ENCODE measurements at places on chromosomes 6 and 20.

DNA sequence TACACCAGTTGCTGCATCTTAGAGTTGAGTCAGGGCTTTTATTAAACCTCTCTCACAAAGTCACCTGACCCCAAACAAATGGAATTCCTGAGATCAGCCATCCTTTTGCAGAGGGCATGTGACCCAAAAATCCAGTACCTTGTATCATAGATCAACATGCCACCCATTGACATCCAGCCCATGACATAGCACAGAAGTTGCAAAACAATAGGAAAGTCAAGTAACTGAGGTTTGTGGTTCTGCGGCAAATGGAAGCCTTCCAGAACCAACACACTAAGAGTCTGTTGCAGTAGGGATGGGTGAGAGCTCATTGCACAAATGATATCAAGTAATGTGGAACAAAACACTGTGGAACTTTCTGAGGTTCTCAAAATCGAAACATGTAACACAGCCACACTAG is 111.2 kb downstream of the PDE7B start:
- no peaks in the 10 kb centered on the region for H3K27me3 ChIP-seq
- H3K27ac ChIP-seq: no peak overlapping the region
- no peak overlapping the region for H3K4me3 ChIP-seq
- H3K4me1 ChIP-seq: no peaks in the 10 kb centered on the region

DNA sequence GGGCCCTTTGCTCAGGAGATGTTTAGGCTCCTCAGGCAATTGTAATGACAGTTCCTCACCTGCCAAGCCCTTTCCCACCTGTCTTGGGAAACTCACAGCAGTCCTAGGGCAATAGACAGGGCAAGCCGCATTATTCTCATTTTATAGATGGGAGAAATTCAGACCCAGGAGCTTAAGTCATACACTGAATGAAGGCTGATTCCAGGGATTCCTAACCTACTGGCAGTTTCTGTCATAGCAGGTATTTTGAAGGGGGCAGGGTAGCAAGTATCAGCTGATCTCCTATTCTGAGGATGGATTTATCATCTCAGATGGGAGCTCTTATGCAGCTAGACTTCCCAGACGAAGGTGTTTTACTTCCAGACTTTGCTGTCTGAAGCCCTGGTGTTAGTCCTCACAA is 61.4 kb upstream of the MYL9 start:
- peaks cover 7% of the 10 kb centered on the region for H3K36me3 ChIP-seq
- no peak for ATAC-seq
- peak overlapping the region; percentile 53 for H3K27ac ChIP-seq
- H3K4me1 ChIP-seq: peaks cover 62% of the 10 kb centered on the region
- no peaks in the 10 kb centered on the region for H3K27me3 ChIP-seq
- no peak overlapping the region for H3K4me3 ChIP-seq

DNA sequence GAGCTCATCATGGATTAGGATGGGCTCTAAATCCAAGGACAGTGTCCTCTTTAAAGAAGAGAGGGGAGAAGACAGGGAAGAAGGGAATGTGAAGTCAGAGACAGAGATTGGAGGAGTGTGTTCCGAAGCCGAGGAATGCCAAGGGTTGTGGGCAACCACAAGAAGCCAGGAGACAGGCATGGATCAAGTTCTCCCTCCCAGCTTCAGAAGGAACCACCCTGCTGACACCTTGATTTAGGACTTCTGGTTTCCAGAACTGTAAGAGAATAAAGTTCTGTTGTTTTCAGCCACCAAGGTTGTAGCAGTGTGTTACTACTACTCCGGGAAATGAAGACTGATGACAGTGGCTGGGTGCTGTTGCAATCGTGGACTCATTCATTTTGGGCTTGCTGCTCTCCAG is 120.1 kb downstream of the RPS12 start:
- H3K27ac ChIP-seq: no peak overlapping the region
- no peak overlapping the region for H3K4me3 ChIP-seq
- no peaks in the 10 kb centered on the region for H3K36me3 ChIP-seq
- ATAC-seq: no peak
- no peaks in the 10 kb centered on the region for H3K27me3 ChIP-seq
- H3K4me1 ChIP-seq: peaks cover 9% of the 10 kb centered on the region

- peak overlapping the region; percentile 63 for H3K4me3 ChIP-seq
- peaks cover 12% of the 10 kb centered on the region for H3K4me1 ChIP-seq
- peaks cover 88% of the 10 kb centered on the region for H3K27me3 ChIP-seq
- ATAC-seq: peak; percentile 50
- H3K27ac ChIP-seq: no peak overlapping the region
Measured at GRCh38 chr6:147506704-147507114, 1.8 kb upstream of the SAMD5 start.

DNA sequence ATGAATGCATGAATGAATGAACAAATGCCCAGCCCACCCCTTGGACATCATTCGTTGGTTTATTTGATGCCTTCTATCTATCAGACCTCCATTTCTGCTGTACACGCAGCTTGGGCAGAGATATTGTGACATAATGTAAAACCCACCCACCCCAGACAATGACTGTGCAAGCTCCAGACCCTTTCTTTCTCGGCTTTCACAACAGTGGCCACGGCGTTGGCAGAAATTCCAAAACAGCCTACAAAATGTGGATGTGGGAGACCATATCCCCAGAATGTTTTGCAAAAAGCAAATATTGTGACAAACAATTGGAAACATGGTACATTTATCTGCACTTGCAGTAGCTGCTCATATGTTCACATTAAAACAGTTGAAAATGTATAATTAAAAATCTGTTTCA is 162.0 kb upstream of the MAFB start:
- H3K4me1 ChIP-seq: no peaks in the 10 kb centered on the region
- no peak overlapping the region for H3K27ac ChIP-seq
- no peaks in the 10 kb centered on the region for H3K36me3 ChIP-seq
- no peak overlapping the region for H3K4me3 ChIP-seq
- ATAC-seq: no peak

All from gastroesophageal sphincter (tissue), 4 donors.